ENCODE measurements at places on chromosomes 7 and 10.

- no peak for DNase-seq
These were observed 366.4 kb downstream of the INHBA start for GRCh38 chr7:41336455-41336952.

GRCh38 chr7:44709011-44709915 lies 39.4 kb upstream of the ZMIZ2 start:
- DNase-seq: no peak

DNA sequence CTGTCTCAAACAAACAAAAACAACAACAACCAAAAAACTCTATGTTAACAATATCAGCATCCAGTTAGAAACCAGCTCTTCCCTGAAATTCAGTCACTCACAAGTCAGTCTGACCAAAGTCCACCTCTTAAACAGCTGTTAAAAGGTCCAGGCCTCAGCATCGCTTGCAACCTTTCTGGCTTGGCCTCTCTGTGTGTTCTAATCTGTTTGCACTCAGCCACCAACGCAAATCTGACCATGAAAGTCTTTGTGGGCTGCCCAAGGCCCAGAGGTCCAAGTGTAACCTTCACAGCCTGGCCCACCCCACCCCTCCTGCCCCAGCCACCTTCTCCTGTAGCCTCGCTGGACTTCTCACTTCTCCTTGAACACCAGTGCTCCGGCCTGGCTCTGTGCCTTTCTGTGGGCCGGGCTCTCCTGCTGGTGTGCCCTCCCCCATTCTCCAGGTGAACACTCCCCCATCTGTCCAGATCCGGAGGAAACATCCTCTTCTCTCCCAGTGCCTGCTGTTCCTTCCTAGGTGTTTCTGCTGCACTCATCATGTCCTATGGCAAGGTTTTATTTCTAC lies 72.2 kb upstream of the EFCAB10 start:
- no peak for DNase-seq

DNA sequence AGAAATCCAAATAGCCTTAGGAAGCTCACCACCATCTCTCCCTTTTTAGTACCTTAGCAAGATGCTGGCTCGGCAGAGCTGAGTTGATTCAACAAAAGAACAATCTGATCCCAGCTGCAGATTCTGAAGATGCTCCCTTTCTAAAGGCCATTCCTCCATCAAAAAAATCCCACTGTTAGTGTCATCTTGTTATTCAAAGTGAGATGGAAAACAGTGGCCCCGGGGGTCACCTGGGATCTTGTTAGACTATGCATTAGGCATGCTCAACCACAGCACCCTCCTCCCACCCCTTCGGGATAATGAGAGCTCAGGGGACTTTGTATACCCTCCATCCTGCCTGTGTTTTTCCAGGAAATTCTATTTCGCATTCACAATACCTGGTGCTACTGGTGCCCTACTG lies 2.4 kb downstream of the NCAPG2 start:
- DNase-seq: no peak

- DNase-seq: no peak
These were observed 159.3 kb downstream of the ELMO1 start for GRCh38 chr7:37289367-37289766.

GRCh38 chr10:125160856-125161706 lies 718 bp upstream of the CTBP2 start:
- peak; percentile 93 for DNase-seq

DNA sequence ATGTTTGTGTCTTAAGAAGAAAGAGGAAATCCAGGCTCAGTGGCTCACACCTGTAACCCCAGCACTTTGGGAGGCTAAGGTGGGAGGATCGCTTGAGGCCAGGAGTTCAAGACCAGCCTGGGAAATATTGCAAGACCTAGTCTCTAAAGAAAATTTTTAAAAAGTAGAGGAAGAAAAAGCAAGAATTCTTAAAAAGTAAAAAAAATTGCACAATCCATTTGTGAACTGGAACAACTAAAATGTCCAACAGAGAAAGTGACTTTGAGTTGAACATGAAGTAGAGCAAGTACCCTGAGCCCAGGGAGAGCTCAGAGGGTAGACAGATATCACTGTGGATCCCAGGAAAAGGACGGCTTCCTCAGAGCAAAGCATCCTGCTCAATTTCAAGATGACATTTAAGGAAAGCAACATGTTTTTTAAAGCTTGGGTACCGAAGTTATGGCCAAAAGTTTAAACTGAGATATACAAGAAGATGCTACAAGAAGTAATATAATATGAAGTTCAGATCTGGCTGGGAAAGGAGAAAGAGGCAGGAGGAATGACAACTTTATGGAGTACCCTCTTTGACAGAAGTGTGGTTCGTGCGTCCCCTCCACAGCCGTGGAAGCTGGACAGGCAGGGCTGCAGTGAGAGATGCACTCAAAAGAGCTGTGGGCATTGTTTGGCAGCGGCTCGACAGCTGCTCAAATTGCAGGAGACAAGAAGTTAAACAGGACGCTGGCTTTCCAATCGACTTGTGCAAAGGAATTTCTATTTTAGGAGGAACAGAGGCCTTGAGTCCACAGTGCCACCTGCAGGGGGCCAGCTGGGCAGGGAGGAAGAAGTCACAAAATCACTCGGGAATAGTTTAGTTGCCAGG lies 201.3 kb downstream of the JCAD start:
- DNase-seq: no peak

DNA sequence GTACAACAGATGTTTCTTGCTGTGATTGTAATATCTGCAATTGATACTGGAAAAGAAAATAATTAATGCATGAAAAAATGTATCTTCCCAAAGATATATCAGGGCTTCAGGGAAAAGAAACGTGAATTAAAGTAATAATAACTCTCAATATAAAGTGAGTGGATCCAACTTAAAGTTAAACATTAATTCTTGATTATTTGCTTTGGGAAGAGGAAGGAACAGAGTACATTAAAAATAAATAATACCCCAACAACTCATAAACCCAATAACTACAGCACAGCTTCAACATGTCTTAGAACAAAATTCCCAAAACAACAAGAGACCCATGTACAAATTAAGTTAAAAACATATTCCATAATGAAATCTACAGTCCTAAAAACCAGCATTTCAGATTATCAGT lies 33.0 kb downstream of the ELMO1 start:
- DNase-seq: no peak

GRCh38 chr10:44404741-44405437 lies 20.0 kb upstream of the CXCL12 start:
- DNase-seq: no peak

GRCh38 chr7:16691241-16691640 lies 45.3 kb downstream of the BZW2 start:
- DNase-seq: no peak

DNA sequence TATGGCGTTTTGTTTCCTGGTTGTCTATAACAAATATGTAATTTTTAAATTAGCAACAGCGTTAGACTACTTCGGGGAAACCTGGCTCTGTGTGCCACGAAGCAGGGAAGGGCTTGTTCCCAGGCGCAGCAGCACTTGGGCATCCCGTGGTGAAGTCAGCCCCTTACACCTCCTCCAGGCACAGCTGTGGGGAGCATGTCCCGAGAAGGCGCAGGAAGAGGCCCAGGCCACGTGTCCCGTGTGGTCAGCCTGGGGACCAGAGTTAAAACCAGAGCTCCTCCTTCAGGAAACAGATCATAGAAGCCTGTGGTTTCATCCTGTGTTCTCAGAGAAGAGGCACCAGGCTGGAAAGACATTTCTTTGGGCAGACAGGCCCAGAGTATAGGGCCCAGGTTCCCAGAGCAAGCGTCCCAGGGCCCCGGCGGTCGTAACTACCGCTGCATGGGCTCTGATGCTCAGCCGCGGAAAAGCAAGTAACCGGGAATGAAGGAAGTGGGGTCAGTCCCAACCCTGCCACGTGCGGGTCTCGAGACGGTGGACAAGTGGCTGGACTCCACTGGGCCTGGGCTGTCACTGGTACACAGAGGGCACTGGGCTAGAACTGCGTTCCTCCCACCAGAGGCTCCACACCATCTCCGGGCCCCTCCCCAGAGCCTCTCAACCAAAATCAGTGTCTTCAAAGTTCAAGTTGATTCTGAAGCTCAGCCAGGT lies 7.1 kb downstream of the NUDT1 start:
- DNase-seq: no peak

DNA sequence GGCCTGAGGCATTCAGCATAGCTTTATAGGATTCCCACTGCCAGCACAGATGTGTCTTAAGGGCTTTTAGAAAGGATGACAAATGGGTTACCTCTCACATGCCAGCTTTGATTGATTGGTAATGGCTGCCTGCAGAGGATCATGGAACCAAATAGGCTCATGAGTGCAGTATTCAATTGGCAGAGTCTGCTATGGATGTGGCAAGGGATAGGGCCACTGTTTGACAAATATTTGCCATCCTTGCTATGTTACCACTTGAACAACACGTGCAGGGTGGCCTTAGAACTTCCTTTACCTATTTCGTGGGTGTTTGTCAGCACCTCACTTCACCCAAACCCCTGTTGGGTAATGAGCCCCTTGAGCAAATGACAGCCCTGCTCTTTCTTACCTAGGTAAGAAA lies 139.2 kb downstream of the C10orf105 start:
- no peak for DNase-seq

DNA sequence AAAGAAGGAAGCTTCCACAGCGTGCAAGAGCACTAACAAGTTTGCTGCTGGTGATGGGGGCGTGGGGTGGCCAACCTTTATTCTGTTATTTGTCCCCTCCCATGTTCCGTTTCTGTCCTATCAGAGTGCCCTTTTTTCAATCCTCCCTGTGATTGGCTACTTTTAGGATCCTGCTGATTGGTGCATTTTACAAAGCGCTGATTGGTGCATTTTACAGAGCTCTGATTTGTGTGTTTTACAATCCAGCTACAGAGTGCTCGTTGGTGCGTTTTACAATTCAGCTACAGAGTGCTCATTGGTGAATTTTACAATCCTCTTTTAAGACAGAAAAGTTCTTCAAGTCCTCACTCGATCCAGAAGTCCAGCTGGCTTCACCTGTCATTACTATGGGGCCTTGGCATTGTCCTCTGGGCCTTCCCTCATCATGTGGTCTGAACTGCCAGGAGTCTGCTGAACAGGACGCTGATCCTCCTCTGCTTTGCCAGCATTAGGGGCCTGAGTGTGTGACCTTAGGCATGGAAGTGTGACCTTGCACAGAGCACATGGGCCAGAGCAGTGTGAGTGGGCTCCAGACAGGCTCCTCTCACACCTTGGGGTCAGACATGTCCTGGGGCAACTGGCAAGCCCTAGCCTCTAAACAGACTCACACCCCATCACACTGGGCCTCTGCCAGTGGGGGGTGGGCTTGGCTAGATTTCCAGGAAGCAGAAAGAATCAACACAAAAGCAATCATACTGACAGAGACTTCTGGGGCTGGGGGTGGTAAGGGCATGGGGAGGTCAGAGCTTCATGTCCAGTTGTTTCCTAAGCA lies 167.4 kb downstream of the PTPN20 start:
- DNase-seq: no peak

DNA sequence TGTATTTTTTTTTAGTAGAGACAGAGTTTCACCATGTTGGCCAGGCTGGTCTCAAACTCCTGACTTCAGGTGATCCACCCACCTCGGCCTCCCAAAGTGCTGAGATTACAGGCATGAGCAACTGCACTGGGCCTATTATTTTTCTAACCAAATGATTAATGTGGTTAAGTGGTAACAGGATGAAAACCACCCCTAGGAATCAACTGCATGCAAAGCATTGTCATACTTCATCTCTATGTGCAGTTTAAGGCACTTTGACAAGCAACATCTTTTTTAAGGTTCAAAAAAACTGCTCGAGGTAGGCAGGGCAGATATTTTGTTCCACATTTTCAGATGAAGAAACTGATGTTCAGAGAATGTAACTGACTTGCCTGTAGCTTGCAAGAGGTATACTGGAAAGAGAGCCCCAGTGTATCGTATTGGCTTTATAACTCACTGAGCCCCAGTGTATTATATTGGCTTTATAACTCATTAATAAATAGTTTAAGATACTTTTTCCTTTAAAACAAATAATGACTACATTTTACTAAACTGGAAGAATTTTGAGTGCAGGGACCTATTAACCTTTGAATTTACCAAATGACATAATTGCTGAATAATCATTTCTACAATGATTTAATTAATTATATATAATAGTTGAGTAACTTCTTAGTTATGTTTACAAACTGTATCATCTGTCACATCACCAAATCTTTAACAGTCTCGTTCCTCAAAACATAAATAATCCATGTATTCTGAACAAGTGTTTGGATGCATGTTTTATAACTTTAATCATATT lies 38.1 kb downstream of the RTKN2 start:
- no peak for DNase-seq

DNA sequence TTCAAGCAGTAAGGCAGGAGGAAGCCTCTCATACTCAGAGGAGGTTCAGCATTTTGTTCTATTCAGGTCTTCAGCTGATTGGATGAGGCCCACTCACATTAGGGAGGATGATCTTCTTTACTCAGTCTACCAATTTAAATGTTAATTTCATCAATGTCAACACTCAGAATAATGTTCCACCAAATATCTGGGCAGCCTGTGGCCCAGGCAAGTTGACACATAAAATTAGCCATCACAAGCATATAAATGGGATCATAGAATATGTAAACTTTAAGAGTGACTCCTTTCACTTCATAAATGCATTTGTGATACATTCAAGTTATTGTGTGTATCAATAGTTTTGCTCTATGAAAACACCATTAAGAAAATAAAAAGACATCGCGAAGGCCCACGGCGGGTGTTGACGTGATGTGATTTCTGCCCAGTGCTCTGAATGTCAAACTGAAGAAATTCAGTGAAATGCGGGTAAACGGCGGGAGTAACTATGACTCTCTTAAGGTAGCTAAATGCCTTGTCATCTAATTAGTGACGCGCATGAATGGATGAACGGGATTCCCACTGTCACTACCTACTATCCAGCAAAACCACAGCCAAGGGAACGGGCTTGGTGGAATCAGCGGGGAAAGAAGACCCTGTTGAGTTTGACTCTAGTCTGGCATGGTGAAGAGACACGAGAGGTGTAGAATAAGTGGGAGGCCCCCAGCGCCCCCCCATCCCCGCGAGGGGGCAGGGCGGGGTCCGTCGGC lies 536.1 kb upstream of the AUTS2 start:
- DNase-seq: no peak

GRCh38 chr10:69234447-69234846 lies 14.3 kb downstream of the HKDC1 start:
- DNase-seq: no peak

DNA sequence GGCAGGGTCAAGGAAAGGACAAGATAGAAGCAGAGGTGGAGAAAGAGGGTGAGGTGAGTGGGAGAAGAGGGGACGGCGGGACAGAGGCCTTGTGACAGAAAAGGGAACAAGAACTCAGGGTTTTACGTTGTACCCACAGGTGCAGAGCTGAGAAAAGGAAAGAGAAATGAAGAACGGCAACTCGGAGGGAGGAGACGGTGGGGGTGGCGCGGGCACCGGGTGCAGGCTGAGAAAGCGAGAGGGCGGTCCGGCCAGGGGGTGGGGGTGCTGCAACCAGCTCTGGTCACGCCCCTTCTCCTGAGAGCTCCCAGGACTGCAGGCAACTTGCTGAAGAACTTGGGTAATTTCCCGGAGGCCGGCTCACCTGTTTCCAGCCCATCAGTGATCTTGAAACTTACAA lies 65.3 kb downstream of the CARD11 start:
- DNase-seq: no peak

- DNase-seq: no peak
These were observed 13.0 kb upstream of the C1GALT1 start for GRCh38 chr7:7169296-7169695.

- DNase-seq: no peak
These were observed 57.4 kb downstream of the CXCL12 start for GRCh38 chr10:44327461-44327860.

- DNase-seq: no peak
These were observed 1.3 kb downstream of the PFKFB3 start for GRCh38 chr10:6204063-6204340.

All from mesenteric fat pad (tissue), 1 donor.